ENCODE measurements at places on chromosomes 5 and 9.

GRCh38 chr5:139272471-139273321, 20.8 kb upstream of the MATR3 start:
- peak; percentile 21 for DNase-seq

- DNase-seq: no peak
Observed at GRCh38 chr5:93378073-93378472, 202.9 kb downstream of the NR2F1-AS1 start.

GRCh38 chr9:108800632-108801099, 55.1 kb downstream of the ACTL7B start:
- DNase-seq: no peak

GRCh38 chr5:123819386-123819785, 307.4 kb downstream of the CSNK1G3 start:
- no peak for DNase-seq

DNA sequence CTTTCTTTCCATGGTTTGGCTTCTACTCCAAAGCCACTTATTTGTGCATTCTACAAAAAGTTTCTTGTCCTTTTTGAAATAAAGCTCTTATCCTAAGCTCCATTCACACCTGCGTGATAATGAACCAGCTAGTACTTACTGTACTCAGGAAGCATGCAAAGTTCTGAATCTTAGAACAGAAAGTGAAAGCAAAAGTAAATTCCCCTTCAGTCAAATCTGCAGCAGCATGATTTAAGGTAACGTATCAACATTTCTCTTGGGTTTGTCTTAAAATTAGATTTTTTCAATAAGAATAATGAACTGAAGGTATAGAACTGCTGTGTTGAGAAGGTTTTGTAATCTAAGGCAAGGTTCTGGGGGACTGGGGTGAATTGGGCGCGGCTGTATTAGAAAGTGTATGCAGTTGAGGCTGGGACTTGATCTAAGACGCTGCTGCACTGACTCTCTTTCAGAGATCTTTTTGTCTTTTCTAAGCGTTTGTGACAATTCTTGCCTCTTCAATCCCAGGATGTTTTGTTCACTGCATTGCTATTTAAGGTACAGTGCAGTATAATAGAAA, at the start of gene ERAP2:
Gene ERAP2 (plus strand): TSS at position 209 of the 559 bp plus-strand sequence. CDS start 3,186 bp downstream, outside the sequence.
- DNase-seq: no peak

- no peak for DNase-seq
Observed at GRCh38 chr5:500491-500890, 23.8 kb downstream of the SLC9A3 start.

DNA sequence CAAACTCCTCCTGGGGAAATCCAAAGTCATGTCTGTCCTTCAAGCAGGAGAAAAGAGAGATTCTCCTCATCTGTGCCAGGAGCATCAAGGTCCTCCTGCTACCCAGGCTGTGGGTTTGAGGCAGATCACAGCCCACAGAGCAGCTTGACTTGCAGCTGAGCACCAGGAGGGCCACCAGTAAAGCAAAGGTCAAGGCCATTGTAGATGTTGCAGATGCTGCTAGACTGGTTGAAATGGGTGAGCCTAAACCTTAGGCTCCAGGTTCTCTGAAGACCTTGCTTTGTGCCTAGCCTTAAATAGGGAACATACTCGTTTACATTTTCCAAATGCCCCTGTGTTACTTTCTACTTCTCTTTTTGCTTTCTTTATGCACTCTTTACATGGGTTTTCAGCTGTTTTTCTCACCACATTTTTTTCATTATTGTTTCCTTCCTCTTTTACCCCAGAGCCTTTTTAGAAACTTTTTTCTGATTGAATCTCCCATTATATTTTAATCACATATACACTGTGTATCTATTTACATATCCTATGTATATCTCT, at the start of gene IFNA2:
Gene IFNA2 (minus strand): TSS at position 268 of the 540 bp plus-strand sequence. CDS start 69 bp downstream, at position 199.
- no peak for DNase-seq

GRCh38 chr5:72608297-72608696, 101.1 kb upstream of the ZNF366 start:
- DNase-seq: no peak

DNA sequence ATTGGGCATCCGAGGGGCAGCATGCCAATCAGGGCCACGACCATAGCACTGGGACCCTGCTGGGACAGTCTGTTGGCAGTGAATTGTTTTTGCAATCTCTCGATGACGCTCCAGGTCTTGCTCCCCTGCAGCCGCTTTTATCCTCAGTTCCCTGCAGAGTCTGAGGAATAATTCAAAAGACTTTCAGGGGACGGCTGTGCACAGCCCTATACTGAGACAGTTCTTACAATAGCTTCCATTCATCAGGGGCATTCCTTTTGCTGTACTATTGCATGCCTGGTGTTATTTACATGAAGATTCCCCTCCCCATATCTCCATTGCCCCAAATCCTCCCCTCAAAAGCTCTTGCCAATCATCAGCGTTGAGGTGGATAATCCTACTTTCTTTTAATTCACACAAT, 163.3 kb upstream of the WWC1 start:
- DNase-seq: no peak

GRCh38 chr5:152016421-152016820, 91.8 kb upstream of the GLRA1 start:
- no peak for DNase-seq

- DNase-seq: no peak
Observed at GRCh38 chr9:87950765-87951488, 23.4 kb downstream of the CDK20 start.

- DNase-seq: no peak
Observed at GRCh38 chr5:83924171-83924570, 203.5 kb upstream of the HAPLN1 start.

GRCh38 chr9:101620452-101620851, 25.7 kb upstream of the PPP3R2 start:
- no peak for DNase-seq

DNA sequence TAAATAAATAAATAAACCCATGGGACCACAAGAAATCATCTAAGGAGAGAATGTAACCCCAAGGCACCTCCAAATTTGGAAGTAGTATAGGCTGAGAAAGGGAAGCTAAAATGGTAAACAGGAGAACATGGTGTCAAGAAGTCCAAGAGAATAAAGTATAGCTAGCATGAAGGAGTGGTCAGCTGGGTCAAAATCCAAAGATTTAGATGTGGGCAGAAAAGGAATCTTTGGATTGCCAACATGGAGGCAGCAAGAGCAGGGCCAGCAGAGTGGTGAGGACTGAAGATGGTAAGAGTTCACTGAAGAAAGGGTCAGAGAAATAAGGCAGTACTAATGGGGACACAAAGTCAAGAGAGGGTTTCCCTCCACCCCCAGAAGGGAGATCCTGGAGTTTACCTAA, 53.0 kb downstream of the TSSK1B start:
- DNase-seq: no peak

DNA sequence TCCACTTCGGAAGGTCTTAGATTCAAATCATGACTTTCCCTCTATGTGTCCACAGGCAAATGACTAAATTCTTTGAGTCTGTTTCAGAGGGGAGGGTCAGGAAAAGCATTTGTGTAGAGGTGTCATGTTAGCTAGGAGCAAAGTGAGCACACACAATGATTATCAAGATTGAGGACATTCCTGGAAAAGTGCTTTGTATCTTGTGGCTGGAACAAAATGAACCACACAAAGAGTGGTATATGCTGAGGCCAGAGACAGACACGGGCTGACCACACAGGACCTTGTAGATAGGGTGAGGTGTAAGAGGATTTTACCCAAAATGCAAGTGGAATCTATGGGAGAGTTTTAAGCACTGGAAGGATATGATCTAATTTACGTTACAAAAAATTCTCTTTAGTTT, 245.3 kb upstream of the NMUR2 start:
- no peak for DNase-seq

Data from effector CD8-positive, alpha-beta T cell (primary cell).